ENCODE measurements at places on chromosomes 2 and 18.

DNA sequence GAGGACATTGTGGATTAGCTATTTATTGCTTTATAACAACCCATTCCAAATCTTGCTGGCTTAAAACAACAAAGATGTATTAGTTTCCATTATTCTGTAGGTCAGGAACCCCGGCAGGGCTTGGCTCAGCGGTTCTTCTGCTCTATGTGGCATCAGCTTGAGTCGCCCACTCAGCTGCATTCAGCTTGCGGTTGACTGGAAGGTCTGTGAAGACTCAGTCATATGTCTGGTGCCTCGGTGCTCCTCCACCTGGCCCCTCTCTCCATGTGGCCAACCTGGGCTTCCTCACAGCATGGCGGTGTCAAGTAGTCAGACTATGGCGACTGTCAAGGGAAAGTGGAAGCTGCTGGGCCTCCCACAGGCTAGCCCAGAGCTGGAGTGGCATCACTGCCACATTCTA is 48.6 kb downstream of the EMILIN2 start:
- DNase-seq, result no peak

GRCh38 chr2:237552908-237553307 is 13.5 kb upstream of the PRLH start:
- DNase-seq, result no peak

- DNase-seq, result no peak
These were observed 79.0 kb downstream of the COLEC12 start for GRCh38 chr18:421247-422155.

GRCh38 chr18:80104364-80104779 is 4.7 kb upstream of the ADNP2 start:
- DNase-seq, result no peak

- no peak for DNase-seq
These were observed 134.2 kb downstream of the LAMA1 start for GRCh38 chr18:6983366-6983765.

GRCh38 chr2:232058063-232058877 is 96.8 kb downstream of the DIS3L2 start:
- no peak for DNase-seq

Data from eye (tissue), 1 donor.